Fibroblast of the aortic adventitia (primary cell): ENCODE measurements at places on chromosomes 5 and 9. TPM values are rescaled to one million over a fixed set of nuclear protein-coding genes. Genes with fewer than 3 reads are reported as not detected.

GRCh38 chr9:2072752-2073405 lies 57.7 kb downstream of the SMARCA2 start:
- DNase-seq = no peak

DNA sequence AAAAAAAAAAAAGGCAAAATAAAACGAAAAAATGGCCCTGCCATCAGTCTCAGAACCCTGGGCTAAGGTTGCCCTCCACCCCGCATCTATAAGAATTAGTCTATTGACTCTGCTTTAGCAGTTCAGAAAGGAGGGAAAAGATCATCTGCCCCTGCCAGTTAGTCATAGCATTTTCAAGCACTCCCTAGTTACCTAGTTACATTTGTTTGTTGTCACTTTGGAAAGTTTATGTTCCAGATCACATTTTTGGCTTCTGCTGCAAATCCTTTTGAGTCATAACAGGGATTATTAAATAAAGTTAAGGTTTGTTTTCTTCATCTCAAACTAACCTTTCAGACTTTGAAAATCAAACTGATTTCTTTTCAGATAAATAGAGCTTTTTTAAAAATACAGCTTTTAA lies 52.1 kb downstream of the AQP7 start:
- peak; percentile 88 for DNase-seq

DNA sequence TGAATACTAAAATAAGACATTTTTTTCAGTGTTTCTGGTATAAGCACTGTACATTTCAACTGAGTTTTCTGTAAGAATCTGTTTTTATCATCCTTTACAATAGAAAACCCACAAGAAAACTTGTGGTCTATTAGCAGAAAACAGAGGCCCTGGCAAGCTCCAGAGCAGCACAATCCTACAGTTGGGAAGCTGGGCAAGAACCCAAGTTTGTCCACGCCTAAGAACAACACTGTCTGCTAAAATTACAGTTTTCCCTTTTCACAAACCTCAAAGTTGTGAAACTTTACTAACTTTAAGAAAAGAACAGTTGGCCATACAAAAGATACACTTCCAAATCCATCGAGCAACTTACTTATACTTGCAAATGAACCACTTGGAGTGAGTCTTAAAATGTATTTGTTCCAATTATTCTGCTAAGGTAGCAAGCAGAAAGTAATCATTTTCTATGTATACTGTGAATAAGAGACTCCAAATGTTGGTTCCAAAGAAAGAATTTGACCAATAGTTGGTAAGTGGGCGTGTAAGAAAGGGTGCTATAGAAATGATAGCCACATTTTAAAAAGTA lies 982.0 kb upstream of the ARRDC3 start:
- DNase-seq = peak; percentile 87

GRCh38 chr9:96217754-96218693 lies 84.0 kb downstream of the HSD17B3 start:
- peak; percentile 61 for DNase-seq

- no peak for DNase-seq
Observed at GRCh38 chr5:160272889-160273288, 39.5 kb downstream of the CCNJL start.

DNA sequence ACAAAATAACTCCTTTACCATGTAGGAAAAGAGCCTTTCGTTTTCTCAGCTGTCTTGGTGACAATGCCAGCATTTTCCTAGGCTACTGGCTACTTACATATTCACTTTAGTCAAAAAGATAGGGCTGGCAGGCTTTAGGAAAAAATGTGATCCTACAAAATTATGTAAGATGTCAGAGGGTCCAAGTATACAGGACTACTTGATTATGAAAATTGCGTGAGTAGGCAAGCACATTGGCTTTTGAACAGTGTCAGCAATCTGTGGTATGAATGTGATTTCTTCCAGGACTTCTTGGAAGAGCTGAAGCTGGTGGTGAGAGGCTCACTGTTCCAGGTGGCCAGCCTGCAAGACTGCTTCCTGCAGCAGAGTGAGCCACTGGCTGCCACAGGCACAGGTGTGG lies 22.8 kb downstream of the THBS4 start:
- no peak for DNase-seq

GRCh38 chr9:77128125-77128789 lies 49.1 kb upstream of the VPS13A start:
- no peak for DNase-seq

- DNase-seq = no peak
Observed at GRCh38 chr9:132056717-132057560, 22.7 kb downstream of the MED27 start.

Gene FBXO38
- total RNA-seq = 45.7 and 61.0 TPM in 2 replicates

GRCh38 chr9:22136461-22137096 lies 127.5 kb upstream of the CDKN2B start:
- peak; percentile 88 for DNase-seq

DNA sequence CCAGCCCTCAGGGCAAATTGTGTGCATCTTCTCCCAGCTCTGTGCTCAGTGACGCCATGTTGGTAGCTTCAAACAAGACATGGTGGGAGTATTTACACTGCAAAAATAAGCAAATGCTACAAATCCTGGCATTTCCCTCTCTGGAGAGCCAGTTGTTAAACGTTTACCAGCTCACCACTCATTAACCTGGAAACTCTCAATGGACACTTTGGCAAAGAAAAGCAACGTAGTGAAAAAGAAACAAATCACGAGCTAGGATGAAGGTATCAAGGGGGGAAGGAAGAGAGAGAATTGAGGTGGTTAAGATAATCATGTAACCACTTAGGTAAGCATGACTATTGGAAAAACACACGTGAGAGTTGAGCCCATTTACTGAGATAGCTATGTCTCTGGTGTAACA lies 72.5 kb downstream of the MRPS30 start:
- no peak for DNase-seq
